Stimulated activated CD8-positive, alpha-beta memory T cell treated with anti-CD3 and anti-CD28 coated beads, Interleukin-2, amount 100 ng/mL, for 48 hours (primary cell): ENCODE measurements at places on chromosomes 5 and 9.
A peak's percentile ranks its signal among the peaks of the same experiment; 100 is the strongest.

DNA sequence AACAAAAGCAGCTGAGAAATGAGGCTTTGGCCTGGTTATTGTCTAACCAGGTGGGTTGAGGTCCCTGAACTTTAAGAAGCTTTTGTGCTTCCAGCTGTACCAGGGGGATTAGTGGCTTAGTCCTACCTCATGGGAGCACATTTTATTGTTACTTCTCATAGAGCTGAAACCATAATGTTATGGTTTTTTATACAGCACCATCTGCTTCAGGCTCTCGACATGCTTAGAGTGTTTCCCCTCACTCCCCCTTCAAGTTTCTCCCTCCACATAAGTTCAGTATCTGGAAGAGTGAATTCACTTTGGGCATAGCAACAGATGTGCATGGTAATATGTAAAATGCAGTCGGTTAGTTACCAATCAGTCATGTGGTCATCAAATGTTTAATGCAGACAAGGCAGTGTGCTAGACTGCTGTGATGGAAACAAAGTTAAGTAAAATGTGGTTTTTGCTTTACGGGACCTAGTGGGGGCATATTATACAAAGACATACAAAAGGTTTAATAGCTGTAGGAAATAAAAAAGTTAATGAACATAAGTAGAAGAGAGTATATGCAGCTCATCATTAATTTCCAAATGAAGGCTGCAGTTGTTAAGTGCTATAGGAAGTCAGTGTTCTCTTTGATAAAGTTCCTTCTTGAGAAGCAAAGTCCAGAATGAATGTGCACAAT lies 95.9 kb upstream of the SPRY4 start:
- DNase-seq = no peak

DNA sequence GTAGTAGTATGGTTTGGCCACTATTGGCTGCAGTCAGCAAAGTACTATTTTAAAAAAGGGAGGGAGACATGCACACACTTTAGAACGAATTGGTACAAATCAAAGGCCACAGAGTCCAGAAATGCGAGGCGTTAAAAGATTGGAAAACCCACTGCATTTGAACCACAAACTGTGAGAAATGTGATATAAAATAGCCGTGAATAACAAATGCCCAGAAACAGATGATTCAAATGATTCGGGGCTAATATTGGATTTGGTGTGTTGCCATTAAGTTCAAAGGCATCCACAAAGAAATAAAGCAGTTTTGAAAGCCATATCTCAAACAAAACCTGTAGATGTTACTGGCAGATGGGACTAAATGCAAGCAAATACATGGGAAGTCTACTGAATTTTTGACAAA lies 140.9 kb upstream of the HMHB1 start:
- no peak for DNase-seq

DNA sequence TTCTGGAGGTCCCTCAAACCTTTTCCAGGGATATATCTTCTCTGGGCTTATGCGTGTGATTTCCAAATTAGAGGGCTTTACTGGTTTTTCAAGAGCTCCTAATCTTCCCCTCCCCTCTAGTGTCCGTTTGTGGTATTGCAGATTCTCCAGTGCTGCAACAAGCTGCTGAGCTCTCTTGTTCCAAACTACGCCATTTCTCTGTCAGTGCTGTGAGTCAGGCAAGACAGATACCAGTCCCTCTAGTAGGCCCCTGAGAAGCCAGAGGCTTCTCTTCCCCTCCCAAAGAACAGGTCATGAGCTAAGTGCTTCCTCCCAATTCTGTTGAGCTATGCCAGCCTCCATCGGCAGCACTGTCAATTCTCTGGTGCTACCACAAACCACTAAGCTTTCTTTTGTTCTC lies 149.5 kb downstream of the FANCC start:
- DNase-seq = peak; percentile 53

- DNase-seq = no peak
Measured at GRCh38 chr9:114001794-114002261, 76.3 kb downstream of the AMBP start.

GRCh38 chr5:51604324-51604723 lies 221.1 kb downstream of the ISL1 start:
- no peak for DNase-seq

GRCh38 chr5:131384616-131385214 lies 120.9 kb downstream of the CDC42SE2 start:
- no peak for DNase-seq

GRCh38 chr9:72065076-72065475 lies 4.7 kb upstream of the C9orf57 start:
- no peak for DNase-seq

DNA sequence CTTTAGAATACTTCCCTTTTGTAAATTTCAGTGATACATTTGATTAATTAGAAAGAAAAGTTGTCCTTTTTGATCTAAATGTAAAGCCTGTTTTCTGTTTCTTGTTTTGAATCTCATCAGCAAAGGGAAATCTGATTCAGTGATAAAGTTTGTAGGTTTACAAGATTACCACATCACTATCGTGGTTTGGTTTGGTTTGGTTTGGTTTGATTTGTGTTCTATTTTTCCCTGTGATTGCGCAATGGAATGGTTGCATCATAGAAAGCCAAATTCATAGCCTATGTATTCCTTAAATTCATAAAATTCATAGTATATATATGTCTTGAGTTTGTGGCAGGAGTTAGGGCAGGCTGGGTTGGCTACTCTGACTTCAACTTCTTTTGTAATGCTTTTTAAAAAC lies 15.2 kb downstream of the SRFBP1 start:
- DNase-seq = no peak

- no peak for DNase-seq
Measured at GRCh38 chr5:141172381-141173204, at the start of gene PCDHB7. PCDHB7 (plus strand) TSS chr5:141172644; CDS start chr5:141172836, 192 bp downstream.

DNA sequence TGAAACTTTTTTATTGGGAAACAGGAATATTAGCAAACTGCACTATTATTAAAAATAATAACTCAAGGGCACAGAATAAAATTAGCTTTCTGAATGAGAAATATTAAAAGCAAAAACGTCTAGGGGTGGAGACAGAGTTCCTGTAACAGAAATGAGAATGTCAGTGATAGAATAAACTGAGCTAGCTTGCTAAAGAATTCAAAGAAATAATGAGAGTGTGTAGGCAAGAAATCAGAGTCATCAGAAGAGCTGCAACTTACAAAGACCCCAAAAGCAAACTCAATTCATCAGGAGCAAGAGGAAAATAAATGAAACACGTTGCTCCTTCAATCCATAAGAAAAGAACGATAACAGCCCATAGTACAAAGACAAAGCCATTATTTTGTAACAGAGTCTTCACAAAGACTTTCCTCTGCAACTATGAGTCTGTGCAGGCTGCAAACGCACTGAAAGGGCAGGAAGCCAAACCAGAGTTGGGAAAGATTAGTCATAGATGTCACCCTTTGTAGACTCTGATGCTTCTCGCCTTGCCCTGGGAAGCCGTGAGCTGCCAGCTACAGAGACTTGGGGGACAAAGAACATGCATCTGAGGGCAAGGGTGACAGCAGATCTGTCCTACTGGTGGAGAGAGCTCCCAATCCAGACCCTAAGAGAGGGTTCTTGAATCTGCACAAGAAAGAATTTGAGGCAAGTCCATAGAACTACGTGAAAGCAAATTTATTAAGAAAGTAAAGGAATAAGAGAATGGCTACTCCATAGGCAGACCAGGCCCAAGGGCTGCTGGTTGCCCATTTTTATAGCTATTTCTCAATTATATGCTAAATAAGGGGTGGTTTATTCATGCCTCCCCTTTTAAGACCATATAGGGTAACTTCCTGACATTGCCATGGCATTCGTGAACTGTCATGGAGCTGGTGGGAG lies 40.8 kb downstream of the SHC3 start:
- DNase-seq = no peak
